AG09309 (cell line): ENCODE measurements at places on chromosomes 4 and X.
A peak's percentile ranks its signal among the peaks of the same experiment; 100 is the strongest.

GRCh38 chr4:138177278-138177968 lies 64.7 kb downstream of the SLC7A11 start:
- DNase-seq = no peak

DNA sequence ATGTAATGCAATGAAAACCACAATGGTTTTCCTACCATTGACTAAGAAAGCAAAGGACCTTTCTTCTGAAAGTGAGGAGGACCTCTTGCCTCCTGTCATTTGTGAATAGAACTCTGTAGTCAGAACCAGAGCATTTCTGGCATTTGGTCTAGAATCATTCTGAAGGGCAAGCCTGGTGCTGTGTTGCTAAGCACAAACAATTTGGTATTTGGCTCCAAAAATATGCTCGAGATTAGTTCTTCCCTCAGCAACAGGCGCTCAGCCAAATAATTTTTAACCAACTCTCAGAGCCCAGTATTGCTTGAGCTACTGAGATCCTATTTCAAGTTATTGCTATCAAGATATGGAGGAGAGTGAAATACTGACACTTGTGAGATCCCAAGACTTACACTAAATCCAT lies 71.0 kb downstream of the SNCA start:
- peak; percentile 29 for DNase-seq

DNA sequence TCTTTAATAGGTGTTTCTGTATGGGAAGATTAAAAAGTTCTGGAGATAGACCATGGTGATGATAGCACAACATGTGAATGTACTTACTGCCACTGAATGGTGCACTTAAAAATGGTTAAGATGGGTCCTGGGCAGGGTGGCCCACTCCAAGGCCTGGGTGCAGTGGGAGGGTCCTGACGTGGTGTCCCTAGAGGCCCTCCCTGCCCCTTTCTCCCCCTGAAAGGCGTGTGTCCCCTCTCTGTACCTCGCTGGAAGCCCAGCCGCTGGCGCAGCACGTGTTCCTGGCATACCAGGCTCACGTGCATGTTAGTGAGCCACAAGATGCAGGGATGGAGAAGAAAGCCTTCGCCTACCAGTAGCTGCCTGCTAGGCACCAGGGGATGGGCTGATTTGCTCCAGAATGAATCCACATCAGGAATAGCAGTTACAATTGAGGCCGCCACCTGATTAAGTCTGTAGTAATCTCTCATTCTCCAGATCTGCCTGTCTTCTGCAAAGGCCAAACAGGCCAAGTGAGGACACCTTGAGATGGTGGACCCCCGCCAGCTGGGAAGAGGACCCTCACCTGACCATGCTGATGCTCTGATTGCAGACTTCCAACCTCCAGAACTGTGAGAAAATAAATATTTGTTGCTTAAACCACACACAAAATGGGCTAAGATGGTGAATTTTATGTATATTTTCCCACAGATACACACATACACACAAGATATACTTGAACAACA lies 67.5 kb downstream of the COQ2 start:
- no peak for DNase-seq

DNA sequence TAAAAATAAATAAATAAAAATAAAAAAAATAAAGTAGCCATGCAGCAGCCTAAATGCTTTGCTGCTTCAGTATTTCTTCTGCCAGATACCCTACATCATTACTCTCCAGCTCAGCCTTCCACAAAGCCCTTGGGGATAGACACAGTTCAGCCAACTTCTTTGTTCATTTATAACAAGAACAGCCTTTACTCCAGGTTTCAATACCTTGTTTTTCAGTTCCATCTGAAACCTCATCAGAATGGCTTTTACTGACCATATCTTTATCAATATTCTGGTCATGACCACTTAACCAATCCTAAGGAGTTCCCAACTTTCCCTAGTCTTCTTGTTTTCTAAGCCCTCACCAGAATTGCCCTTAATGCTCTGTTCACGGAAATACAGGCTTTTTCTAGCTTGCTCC lies 128.3 kb upstream of the MED14 start:
- DNase-seq = no peak

- DNase-seq = no peak
Observed at GRCh38 chr4:28388471-28388870, 1527.8 kb downstream of the STIM2 start.

- peak; percentile 31 for DNase-seq
Observed at GRCh38 chrX:135484641-135485289, 35.7 kb upstream of the INTS6L start.
